Stomach (tissue), 19 donors: ENCODE measurements at places on chromosomes 6 and 20. TPM values are rescaled to one million over a fixed set of nuclear protein-coding genes. Genes with fewer than 3 reads are reported as not detected.
A peak's percentile ranks its signal among the peaks of the same experiment; 100 is the strongest.

DNA sequence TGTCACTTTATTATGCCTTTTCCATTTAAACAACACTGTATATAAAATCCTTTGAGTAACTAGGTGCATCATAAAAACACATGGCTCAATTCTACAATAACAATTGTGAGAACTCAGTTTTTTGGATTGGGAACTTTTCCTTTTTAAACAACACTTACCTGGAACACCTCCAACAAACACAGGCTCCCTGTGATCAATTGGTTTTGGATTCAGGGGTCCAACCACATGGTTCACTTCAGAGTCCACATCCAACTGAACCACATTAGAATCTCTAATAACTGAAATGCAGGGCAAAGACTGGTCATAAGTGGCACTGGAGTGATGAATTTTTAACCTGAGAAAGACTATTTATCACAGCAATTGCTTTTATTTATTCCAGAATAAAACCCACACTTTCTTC lies 26.5 kb downstream of the FAM229B start:
- DNase-seq: no peak

- DNase-seq: no peak
Observed at GRCh38 chr20:56540415-56540814, 7.4 kb downstream of the FAM209B start.

- DNase-seq: no peak
Observed at GRCh38 chr6:130190701-130191690, 31.8 kb downstream of the SAMD3 start.

GRCh38 chr20:44970243-44970757 lies 4.0 kb downstream of the STK4 start:
- no peak for DNase-seq

DNA sequence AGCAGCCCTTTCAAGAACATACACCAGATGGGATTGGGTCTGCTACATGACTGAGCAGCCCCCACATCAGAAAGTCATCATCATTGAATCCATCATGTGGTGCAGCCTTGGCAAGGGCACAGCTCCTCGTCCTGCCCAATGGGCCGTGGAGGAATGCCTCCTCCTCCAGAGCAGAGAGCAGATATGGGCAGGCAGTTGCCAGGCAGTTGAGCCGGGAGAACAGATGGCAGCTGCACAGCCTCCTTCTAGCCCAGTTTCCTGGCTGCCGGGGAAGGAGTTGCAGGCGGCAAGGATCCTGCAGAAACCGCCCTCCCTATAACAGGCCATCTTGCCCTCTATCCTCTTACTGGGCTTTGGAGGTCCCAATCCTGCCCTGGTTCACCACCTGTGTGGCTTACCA lies 11.9 kb upstream of the ZFAND3 start:
- peak; percentile 71 for DNase-seq

DNA sequence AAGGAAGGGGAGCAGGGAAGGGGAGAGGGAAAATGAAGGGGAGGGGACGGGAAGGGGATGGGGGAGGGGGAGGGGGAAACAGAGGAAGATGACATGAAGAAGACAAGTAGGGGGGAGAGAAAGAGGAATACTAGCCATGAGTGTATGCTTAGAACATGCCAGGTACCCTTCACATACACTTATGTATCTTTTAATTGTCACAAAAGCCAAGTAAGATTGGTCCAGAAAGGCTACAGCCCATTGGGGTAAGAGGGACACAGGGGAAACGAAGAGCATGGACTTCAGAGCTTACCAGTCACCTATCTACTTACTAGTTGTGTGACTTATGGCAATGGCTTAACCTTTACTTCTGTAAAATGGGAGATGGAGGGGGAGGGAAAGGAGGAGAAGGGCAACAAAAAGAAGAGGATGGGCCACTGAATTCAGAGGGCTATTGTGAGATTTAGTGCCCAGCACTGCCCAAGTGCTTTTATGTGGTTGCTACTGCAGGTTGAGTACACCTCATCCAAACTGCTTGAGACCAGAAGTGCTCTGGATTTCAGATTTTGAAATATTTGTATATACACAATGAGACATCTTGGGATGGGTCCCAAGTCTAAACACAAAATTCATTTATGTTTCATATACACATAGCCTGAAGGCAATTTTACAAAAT lies 90.3 kb downstream of the ARHGAP18 start:
- DNase-seq: no peak

DNA sequence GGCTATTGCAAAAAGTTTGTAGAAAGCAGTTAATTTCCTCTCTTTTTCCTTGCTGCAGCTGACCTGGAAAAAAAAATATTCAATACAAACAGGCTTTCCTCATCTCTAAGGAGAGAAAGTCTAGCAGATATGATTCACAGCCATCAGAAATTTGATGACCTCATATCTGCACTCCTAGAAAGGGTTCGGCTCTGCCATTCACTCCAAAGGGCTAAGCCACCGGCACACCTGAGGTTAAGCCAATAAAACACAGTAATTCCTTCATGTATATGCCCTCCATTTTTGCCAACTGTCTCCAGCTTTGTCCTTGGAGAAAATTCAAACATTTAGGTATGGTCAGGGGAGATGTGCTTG lies 18.7 kb upstream of the LY86 start:
- DNase-seq: no peak

DNA sequence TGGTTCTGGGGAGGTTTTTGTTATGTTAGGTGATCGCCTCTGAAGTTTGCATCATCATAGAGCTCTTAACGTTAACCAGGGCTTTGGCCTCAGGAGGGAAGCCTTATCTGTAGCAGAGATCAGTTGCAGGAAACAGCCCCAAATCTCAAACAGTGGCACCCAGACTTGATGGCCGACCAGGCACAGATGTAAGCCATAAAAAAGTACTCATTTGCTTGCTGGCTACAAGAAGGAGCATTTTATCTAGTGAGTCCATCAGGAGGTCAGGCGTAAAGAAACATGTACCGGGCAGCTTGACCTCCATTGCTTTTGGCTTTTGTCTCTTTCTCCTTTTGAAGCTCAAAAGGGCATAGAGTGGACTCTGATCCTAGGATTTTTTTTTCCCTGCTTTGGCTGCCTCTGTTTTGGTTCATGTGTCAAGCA lies 122.3 kb downstream of the CCDC170 start:
- no peak for DNase-seq

DNA sequence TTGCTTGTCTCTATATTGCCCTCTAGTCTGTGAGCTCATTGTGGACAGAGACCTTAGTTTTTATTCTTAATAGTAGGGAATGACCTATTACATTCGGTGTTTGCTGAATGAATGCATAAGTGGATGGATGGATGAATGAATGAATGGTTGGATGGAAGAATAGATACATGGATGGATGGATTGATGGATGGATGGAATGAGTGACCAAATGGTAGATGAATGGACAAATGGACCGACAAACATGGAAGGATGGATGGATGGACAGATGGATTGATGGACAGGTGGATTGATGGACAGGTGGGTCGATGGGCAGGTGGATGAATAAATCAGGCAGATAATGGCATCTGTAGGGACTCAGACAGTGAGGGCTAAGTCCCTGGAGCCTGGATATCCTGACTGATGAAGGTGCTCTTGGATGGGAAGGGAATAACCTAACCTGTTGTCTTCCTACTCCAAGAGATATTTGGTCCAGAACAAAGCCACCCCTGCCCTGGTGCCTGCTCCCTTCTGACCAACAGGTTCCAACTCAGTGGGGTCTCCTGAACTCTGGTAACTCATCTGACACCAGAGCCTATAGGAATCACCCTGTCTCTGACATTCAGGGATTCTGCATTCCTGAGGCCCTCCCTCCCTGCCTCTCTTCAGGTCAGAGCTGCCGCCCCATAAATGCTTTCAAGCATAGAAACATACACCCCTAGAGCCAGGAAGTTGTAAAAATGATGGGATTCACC lies 9.6 kb upstream of the CCN5 start:
- DNase-seq: no peak

DNA sequence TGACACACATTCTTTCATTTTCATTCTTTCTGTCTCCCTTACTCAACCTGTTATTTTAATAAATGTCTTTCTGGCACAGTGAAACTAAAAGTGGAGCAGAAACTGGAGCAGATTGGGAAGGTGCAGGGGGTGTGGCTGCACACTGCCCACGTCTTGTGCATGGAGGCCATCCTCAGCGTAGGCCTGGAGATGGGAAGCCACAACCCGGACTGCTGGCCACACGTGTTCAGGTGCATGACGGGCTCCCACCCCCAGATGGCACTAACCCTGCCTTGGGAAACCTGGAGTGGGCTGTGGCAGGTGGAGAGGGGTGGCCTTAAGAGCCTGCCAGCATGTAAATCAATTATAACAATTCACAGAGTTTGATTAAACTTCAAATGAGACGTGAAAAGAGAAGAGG lies 71.4 kb upstream of the PBOV1 start:
- DNase-seq: peak; percentile 75

- no peak for DNase-seq
Observed at GRCh38 chr20:51533291-51534172, 9.0 kb downstream of the NFATC2 start.

DNA sequence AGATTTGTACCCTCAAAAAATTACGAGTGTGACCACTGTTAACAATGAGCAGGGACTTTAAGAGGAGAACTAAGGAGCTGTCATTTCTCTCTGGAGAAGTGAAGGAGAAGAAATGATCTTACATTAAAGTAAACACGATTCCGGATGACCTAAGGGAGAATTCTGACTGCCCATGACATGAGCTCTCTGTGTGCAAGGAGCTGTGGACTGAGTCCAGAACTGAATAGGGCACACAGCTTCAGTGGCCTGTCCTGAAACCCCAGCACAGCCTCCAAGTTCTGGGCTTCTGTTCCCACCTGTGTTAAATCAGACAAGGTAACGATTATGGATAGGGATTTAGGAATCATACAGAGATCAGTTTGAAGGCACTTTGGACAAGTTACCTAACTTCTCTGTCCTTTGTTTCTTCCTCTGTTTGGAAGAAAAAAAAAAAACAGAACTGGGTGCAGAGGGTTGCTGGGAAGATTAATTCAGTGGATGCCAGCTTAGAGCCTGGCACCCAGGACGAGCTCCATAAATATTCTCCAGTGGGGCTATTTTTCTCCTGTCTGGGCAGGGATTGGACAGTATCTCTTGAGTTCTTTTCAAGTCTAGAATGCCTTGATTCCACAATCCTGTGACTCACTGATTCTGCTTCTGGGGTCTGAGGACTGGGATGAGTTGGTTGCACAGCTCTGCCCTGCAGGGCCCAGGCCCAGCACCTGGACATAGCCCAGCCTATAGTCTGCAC lies 65.7 kb downstream of the MRPL14 start:
- DNase-seq: no peak

DNA sequence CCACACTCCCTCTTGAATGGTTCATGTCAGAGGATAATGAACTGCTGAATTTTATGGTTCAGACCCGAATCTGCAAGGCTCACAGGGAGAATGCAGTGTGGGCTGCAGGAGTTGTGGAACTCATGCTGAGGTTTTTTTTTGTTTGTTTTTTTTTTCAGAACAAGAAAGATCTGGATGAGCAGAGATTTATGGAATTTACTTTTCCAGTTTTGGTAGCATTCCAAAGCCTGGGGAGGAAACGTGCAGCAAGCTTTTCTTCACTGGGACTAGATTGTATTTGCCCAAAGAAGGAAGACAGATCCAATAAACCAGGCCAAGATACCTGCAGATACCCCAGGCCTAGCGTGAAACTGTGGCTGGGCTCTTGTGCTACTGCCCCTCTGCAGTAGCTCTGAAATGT lies 223.9 kb upstream of the TAB2 start:
- DNase-seq: no peak

GRCh38 chr6:52419809-52420667 lies at the start of gene EFHC1:
TSS of gene EFHC1 (plus strand) at chr6:52420342. CDS start at chr6:52420411, 69 bp downstream.
- DNase-seq: peak; percentile 99

DNA sequence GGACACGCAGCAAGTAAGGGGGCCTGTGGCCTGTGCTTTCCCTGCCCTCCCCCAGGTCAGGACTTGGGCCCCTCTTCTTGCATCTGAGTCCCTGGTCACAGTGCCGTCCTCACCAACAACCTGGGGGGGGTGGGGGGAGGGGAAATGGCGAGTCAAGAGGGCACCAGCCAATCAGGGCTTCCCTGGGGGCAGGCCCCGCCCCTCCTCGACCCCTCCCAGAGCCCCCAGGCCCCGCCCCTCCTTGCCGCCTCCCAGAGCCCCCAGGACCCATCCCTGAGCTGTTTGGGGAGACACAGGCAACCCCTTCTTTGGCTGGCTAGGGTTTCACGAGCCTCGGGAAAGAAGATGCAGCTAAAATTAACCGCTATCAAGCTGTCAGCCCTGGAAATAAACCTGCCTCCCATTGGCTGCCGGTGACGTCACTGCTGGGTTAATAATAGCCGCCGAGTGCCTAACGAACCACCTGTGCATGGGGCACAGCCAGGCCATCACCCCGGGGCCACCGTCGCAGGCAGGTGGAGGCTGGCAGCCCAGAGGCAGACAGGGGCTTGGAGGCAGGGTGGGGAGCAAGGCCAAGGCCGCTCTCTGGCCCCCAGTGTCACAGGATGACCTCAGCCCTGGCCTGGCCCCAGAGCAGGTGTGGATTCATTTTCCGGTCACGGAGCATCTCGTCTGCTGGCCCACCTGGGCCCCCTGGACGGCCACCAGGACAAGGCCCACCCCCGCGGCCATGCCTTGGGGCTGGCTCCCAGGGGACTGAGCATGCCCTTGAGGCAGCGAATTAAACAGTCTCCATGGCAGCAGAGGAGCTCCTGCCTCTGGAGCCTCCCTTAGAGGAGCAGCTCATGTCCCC lies 3.2 kb upstream of the EEF1A2 start:
- DNase-seq: no peak

- DNase-seq: no peak
Observed at GRCh38 chr20:13784271-13784892, 337 bp downstream of the ESF1 start.

DNA sequence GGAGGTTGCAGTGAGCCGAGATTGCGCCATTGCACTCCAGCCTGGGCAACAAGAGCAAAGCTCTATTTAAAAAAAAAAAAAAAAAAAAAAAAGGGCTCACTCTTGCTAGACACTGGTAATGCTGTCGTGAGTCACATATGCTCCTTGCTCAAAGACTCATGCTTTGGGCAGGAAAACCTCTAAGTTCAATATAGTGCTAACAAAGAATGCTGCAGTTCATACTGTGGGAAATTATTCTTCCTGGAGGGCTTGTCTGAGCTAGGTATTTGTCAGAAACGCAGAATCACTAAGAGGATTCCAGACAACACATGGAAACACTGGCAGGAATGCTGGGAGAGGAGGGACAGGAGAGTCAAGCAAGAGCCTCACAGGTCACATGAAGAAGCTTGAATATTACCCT lies 2.3 kb upstream of the LYRM2 start:
- no peak for DNase-seq

Gene MGME1
- total RNA-seq: 19.1 TPM

Gene SLC35D3
- not detected for total RNA-seq

Gene CAGE1
- not detected for total RNA-seq

Gene DCBLD1
- total RNA-seq: 3.6 TPM

Gene SIRPB2
- 7.6 TPM for total RNA-seq

Gene TINAG
- total RNA-seq: not detected

Gene ASIP
- not detected for total RNA-seq

Gene YIPF3
- total RNA-seq: 18.7 TPM

Gene TMEM244
- total RNA-seq: not detected

Gene SEMG2
- total RNA-seq: not detected

Gene CLVS2
- total RNA-seq: 0.92 TPM

Gene C20orf144
- total RNA-seq: not detected

Gene APCDD1L
- total RNA-seq: not detected

Gene CLIC5
- total RNA-seq: 2.0 TPM

Gene TPD52L1
- 100 TPM for total RNA-seq

Gene ENPP1
- total RNA-seq: 11.2 TPM
